Progenitor cell of endocrine pancreas (in vitro differentiated cells): ENCODE measurements at places on chromosomes 5 and 9.

DNA sequence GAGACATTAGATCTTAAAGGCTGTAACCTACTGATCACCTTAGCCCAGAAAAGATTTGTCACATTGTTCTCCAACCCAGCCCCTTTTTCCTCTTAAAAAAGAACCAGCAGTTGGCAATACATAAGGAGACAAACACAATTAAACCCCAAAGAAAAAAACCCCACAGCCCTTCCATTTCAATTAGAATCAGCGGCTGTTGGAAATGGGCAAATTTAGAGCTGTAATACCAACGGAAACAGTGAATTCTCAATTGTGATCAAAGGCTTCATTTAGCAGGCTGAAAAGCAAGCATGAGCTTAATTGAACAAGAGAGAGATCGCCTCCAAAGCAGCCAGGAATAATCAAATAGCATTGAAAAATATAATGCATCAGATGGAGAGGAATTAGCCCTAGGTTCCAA is 153.6 kb downstream of the FAM114A2 start:
- no peak for DNase-seq
- no peaks in the 10 kb centered on the region for H3K27me3 ChIP-seq
- no peaks in the 10 kb centered on the region for H3K36me3 ChIP-seq
- no peak overlapping the region for H3K4me3 ChIP-seq

DNA sequence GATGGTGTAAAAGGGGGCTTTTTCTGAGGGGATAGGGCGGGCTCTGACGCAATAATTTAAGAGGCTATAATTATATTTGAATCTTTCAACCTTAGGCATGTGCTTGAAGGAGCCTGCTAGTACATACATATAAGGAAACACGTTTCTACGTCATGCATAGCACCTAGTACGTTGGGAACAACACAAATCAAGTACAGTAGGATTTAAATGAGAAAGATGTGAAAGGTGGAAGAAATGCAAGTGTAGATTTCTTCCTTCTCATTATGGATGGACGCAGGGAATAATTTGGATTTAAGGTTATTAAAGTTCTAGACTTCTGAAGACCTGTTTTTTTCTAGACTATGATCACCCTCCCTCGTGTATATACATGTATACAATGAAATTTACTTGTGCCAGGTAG is 927 bp upstream of the CDO1 start:
- peak overlapping the region; percentile 37 for H3K4me3 ChIP-seq
- H3K36me3 ChIP-seq, result peaks cover 3% of the 10 kb centered on the region
- DNase-seq, result no peak
- peaks cover 16% of the 10 kb centered on the region for H3K4me1 ChIP-seq

DNA sequence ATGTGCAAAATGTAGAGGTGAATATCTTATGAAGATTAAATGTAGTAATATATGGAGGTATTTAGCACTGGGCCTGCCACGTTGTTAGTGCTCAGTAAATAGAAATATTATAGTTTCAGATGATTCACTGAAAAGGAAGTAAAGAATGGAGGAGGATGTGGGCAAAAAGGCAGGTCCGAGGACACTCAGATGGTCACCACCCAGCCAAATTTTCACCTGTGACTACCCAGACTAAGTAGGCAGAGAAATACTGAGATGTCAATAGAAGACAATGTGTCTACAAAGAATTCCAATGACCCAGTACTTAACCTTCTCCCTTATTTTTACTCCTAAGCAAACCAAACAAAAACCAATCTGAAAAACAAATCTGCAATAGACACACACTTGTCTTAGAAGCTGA is 70.3 kb upstream of the ATP10B start:
- no peaks in the 10 kb centered on the region for H3K27me3 ChIP-seq
- peaks cover 56% of the 10 kb centered on the region for H3K4me1 ChIP-seq
- no peak overlapping the region for H3K4me3 ChIP-seq
- no peaks in the 10 kb centered on the region for H3K36me3 ChIP-seq
- H3K27ac ChIP-seq, result peak overlapping the region; percentile 50

DNA sequence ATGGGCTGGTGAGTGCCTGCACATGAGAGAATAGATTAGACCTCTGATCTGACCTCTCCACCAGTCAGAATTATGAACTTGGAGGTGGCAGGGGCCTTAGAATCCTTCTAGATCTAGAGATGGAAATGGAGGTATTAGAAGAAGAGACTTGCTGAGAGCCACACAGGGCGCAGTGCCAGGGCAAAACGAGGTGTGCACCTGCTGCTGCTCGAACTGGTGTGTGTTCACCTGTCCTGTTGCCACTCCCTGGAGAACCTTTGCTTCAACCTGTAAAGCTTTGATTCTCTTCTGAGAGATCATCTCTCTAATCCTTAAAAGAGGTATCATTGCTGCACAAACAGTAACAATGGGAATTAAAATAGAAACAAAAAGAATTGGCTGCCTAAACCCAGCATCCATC is 24.9 kb downstream of the FRMPD1 start:
- no peak overlapping the region for H3K27ac ChIP-seq
- H3K36me3 ChIP-seq, result no peaks in the 10 kb centered on the region
- no peaks in the 10 kb centered on the region for H3K4me1 ChIP-seq
- H3K4me3 ChIP-seq, result no peak overlapping the region

- H3K27me3 ChIP-seq, result no peaks in the 10 kb centered on the region
- peaks cover 4% of the 10 kb centered on the region for H3K36me3 ChIP-seq
- no peak for DNase-seq
- H3K27ac ChIP-seq, result no peak overlapping the region
- H3K4me3 ChIP-seq, result no peak overlapping the region
These were observed 7.8 kb upstream of the MTMR12 start for GRCh38 chr5:32320576-32320975.

DNA sequence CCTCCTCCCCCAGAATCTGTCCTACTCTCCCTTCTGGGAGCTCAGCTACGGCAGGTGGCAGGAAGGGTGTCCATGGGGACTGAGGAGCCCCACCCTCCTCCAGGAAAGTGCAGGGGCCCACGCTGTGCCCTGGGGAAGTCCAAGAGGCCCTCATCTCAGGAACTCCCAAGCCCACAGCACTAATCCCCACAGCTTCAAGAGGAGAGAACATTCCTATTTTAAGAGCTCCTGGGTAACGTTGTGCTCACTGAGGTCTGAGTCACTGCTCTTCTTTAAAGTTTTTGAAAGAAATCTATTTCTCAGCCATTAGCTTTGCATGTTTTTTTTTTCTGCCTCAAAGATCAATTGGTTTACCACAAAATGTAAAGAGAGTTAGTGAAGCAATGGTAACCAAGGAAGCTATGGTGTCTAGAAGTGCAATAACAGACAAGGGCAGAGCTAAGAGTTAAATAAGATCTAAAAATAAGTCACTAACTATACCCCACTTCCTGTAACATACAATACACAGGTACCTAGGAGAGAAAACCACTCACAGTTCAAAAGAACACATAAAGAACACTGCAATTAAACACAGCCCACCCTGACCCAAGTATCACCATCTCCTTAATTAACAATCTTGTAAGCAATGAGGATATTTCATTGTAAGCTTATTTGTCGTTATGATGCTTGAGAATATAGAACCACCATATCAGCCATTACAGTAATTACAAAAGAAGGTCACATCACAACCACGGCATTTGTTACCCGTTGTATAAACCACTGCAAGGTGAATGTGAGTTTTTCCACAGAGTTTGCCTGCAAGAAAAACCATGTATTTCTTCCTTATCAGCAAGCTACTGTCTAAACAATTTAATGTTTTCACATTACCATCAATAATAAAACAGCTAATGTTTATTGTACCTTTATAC is 382.3 kb upstream of the SLC30A5 start:
- no peak overlapping the region for H3K4me3 ChIP-seq
- no peaks in the 10 kb centered on the region for H3K27me3 ChIP-seq
- no peak for DNase-seq
- H3K36me3 ChIP-seq, result no peaks in the 10 kb centered on the region
- no peaks in the 10 kb centered on the region for H3K4me1 ChIP-seq

- H3K36me3 ChIP-seq, result peaks cover 3% of the 10 kb centered on the region
- H3K4me1 ChIP-seq, result peaks cover 16% of the 10 kb centered on the region
- no peak for DNase-seq
- H3K27me3 ChIP-seq, result peaks cover 2% of the 10 kb centered on the region
- peak overlapping the region; percentile 79 for H3K27ac ChIP-seq
- peak overlapping the region; percentile 96 for H3K4me3 ChIP-seq
These were observed 1.5 kb downstream of the TTC39B start for GRCh38 chr9:15305470-15305869.

GRCh38 chr5:51746023-51746422 is 362.8 kb downstream of the ISL1 start:
- no peaks in the 10 kb centered on the region for H3K4me1 ChIP-seq
- no peaks in the 10 kb centered on the region for H3K36me3 ChIP-seq
- DNase-seq, result no peak
- no peak overlapping the region for H3K4me3 ChIP-seq
